ENCODE measurements at places on chromosomes 4 and X. TPM values are rescaled to one million over a fixed set of nuclear protein-coding genes. Genes with fewer than 3 reads are reported as not detected.
A peak's percentile ranks its signal among the peaks of the same experiment; 100 is the strongest.

GRCh38 chrX:19382555-19383145 is 38.9 kb downstream of the PDHA1 start:
- H3K36me3 ChIP-seq, result no peaks in the 10 kb centered on the region
- no peak overlapping the region for H3K27ac ChIP-seq
- no peaks in the 10 kb centered on the region for H3K4me1 ChIP-seq
- H3K4me3 ChIP-seq, result no peak overlapping the region

- no peak overlapping the region for H3K27ac ChIP-seq
- H3K4me3 ChIP-seq, result no peak overlapping the region
- H3K36me3 ChIP-seq, result peaks cover 26% of the 10 kb centered on the region
- H3K27me3 ChIP-seq, result no peaks in the 10 kb centered on the region
- no peak for DNase-seq
Measured at GRCh38 chr4:147877308-147877771, 145.5 kb downstream of the ARHGAP10 start.

- H3K27ac ChIP-seq, result no peak overlapping the region
- H3K4me1 ChIP-seq, result no peaks in the 10 kb centered on the region
- no peak for DNase-seq
Measured at GRCh38 chr4:73006286-73006990, 63.1 kb downstream of the COX18 start.

GRCh38 chrX:79631526-79631925 is 264.4 kb upstream of the ITM2A start:
- no peaks in the 10 kb centered on the region for H3K27me3 ChIP-seq
- peaks cover 2% of the 10 kb centered on the region for H3K4me1 ChIP-seq
- no peak overlapping the region for H3K4me3 ChIP-seq
- no peaks in the 10 kb centered on the region for H3K36me3 ChIP-seq
- no peak overlapping the region for H3K27ac ChIP-seq
- DNase-seq, result no peak

DNA sequence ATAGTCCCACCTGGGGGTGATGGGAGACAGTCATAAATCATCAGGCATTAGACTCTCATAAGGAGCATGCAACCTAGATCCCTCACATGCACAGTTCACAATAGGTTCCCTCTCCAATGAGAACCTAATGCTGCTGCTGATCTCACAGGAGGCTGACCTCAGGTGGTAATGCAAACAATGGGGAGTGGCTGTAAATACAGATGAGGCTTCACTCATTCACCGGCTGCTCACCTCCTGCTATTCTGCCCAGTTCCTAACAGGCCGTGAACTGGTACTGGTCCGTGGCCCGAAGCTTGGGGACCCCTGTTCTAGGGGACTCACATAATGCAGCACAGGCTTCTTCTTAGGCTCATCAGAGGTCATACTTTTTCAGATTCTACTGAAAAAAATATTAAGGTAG is 625.9 kb upstream of the AGA start:
- no peaks in the 10 kb centered on the region for H3K4me1 ChIP-seq
- no peaks in the 10 kb centered on the region for H3K36me3 ChIP-seq
- DNase-seq, result no peak
- no peaks in the 10 kb centered on the region for H3K27me3 ChIP-seq
- no peak overlapping the region for H3K4me3 ChIP-seq
- H3K27ac ChIP-seq, result no peak overlapping the region

- H3K36me3 ChIP-seq, result peaks cover 6% of the 10 kb centered on the region
- H3K4me3 ChIP-seq, result no peak overlapping the region
- no peak for DNase-seq
Measured at GRCh38 chr4:16085822-16086221, 2.0 kb upstream of the PROM1 start.

GRCh38 chrX:153981231-153981630 is 8.7 kb downstream of the TMEM187 start:
- peak overlapping the region; percentile 93 for H3K27ac ChIP-seq
- H3K27me3 ChIP-seq, result no peaks in the 10 kb centered on the region
- peak overlapping the region; percentile 69 for H3K4me3 ChIP-seq
- peaks cover 55% of the 10 kb centered on the region for H3K4me1 ChIP-seq

GRCh38 chr4:28490669-28491068 is 1630.0 kb downstream of the STIM2 start:
- DNase-seq, result no peak
- no peaks in the 10 kb centered on the region for H3K36me3 ChIP-seq
- no peaks in the 10 kb centered on the region for H3K4me1 ChIP-seq
- no peak overlapping the region for H3K27ac ChIP-seq
- no peaks in the 10 kb centered on the region for H3K27me3 ChIP-seq
- H3K4me3 ChIP-seq, result no peak overlapping the region

GRCh38 chr4:72679666-72680065 is 110.6 kb upstream of the ADAMTS3 start:
- H3K36me3 ChIP-seq, result no peaks in the 10 kb centered on the region
- H3K27me3 ChIP-seq, result no peaks in the 10 kb centered on the region
- no peak overlapping the region for H3K27ac ChIP-seq
- H3K4me3 ChIP-seq, result no peak overlapping the region

GRCh38 chr4:44978020-44978419 is 251.7 kb upstream of the GNPDA2 start:
- no peaks in the 10 kb centered on the region for H3K27me3 ChIP-seq
- H3K27ac ChIP-seq, result no peak overlapping the region
- DNase-seq, result no peak
- no peaks in the 10 kb centered on the region for H3K36me3 ChIP-seq

GRCh38 chr4:921830-922331 is 10.2 kb downstream of the GAK start:
- no peak overlapping the region for H3K27ac ChIP-seq
- peaks cover 48% of the 10 kb centered on the region for H3K36me3 ChIP-seq
- H3K27me3 ChIP-seq, result no peaks in the 10 kb centered on the region
- H3K4me1 ChIP-seq, result peaks cover 52% of the 10 kb centered on the region
- DNase-seq, result no peak
- no peak overlapping the region for H3K4me3 ChIP-seq

DNA sequence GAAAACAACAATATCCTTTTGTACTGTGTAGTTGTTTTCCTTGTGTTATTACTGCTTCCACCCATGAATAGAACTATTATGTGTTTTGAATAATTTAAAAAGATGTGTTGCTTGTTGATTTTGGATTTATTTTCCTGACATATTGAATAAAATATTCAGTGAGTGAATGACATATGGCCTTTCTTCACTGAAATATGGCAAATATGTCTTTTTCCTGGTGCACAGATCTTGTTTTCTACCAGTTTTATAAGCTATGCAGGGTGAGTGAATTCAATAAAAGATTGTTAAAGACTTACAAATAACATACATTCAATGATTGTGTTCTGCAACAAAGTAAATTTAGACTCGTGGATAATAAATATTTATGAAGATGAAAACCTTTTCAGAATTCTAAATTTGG is 1216.3 kb upstream of the ADGRL3 start:
- no peaks in the 10 kb centered on the region for H3K27me3 ChIP-seq
- no peak overlapping the region for H3K27ac ChIP-seq
- H3K36me3 ChIP-seq, result no peaks in the 10 kb centered on the region
- H3K4me1 ChIP-seq, result no peaks in the 10 kb centered on the region
- no peak for DNase-seq

DNA sequence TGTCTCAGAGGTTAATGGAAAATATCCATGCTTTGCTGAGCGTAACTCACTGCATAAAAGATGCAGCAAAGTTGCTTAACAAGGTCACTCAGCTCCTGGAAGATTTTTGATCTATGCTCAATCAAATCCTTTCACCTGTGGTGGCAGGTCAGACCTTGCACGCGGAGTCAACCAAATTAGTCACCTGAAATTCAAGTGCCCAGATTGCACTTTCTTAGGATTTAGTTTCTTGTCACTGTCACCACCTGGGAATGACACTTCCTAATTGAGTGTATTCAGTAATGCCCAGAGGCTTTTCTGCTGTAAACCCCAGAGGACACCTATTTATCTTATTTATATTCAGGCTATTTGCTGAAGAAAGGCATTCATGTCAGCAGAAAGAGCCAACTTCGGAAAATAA is 215.8 kb upstream of the SMIM31 start:
- no peaks in the 10 kb centered on the region for H3K4me1 ChIP-seq
- no peak overlapping the region for H3K4me3 ChIP-seq
- no peak overlapping the region for H3K27ac ChIP-seq
- H3K36me3 ChIP-seq, result no peaks in the 10 kb centered on the region
- no peak for DNase-seq

DNA sequence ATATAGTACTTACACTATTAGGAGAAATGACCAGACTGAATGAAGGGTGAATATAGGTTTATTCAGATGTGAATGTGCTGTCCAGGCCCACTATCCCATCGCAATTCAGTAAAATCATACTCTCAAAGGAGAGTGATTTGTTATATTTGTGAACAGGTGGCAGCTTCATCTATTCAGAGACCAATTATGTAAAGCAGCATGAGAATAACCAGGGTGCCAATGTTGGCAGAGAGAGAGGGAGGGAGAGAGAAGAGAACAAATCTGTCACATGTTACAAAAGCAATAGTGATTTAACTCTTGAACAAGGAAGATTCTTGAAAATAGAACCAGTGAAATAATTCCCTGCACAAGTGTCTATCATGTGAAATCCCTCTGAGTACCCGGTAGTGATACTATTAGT is 38.9 kb upstream of the TLL1 start:
- H3K27me3 ChIP-seq, result no peaks in the 10 kb centered on the region
- H3K4me3 ChIP-seq, result no peak overlapping the region
- no peak for DNase-seq
- H3K4me1 ChIP-seq, result no peaks in the 10 kb centered on the region

The DKK2 gene
- not detected for total RNA-seq

The H2BW2 gene
- total RNA-seq, result not detected

The SCML2 gene
- total RNA-seq, result 2.2 TPM

The GAGE12F gene
- total RNA-seq, result not detected

The DAPP1 gene
- total RNA-seq, result 39.4 TPM

The GAGE13 gene
- total RNA-seq, result not detected

Measured in activated CD4-positive, alpha-beta memory T cell treated with anti-CD3 and anti-CD28 coated beads, Interleukin-2, amount 10 ng/mL, durations not matched to agents 7 days and 5 days (primary cell).